Thyroid gland (tissue), 4 donors: ENCODE measurements at places on chromosomes 16 and 17. TPM values are rescaled to one million over a fixed set of nuclear protein-coding genes. Genes with fewer than 3 reads are reported as not detected.

DNA sequence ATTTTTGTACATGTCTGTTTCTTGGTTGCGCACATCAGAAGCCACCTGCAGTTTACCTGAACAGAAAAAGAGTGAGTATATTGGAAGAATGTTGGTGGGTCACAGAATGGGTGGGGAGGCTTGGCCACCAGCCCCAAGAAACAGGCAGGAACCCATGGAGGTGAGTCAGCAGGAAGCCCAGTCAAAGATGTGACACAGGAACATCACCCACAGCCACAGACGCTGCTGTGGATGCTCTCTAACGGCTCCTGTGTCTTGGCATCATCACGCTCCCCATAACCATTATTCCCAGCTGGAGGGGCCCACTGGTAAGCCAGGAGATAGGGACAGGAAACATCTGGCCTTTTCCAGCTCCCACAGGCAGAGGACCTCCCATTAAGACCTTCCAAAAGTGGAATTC, 94.0 kb upstream of the WSB1 start:
- no peaks in the 10 kb centered on the region for H3K36me3 ChIP-seq
- H3K27ac ChIP-seq = no peak overlapping the region
- H3K27me3 ChIP-seq = no peaks in the 10 kb centered on the region
- DNase-seq = no peak
- H3K4me1 ChIP-seq = no peaks in the 10 kb centered on the region
- no peak overlapping the region for H3K4me3 ChIP-seq

- no peak overlapping the region for H3K4me3 ChIP-seq
- H3K36me3 ChIP-seq = no peaks in the 10 kb centered on the region
- H3K27ac ChIP-seq = peak overlapping the region; percentile 77
- DNase-seq = no peak
- no peaks in the 10 kb centered on the region for H3K27me3 ChIP-seq
- peaks cover 39% of the 10 kb centered on the region for H3K4me1 ChIP-seq
These were observed 1.2 kb downstream of the PNPO start for GRCh38 chr17:47942568-47942967.

DNA sequence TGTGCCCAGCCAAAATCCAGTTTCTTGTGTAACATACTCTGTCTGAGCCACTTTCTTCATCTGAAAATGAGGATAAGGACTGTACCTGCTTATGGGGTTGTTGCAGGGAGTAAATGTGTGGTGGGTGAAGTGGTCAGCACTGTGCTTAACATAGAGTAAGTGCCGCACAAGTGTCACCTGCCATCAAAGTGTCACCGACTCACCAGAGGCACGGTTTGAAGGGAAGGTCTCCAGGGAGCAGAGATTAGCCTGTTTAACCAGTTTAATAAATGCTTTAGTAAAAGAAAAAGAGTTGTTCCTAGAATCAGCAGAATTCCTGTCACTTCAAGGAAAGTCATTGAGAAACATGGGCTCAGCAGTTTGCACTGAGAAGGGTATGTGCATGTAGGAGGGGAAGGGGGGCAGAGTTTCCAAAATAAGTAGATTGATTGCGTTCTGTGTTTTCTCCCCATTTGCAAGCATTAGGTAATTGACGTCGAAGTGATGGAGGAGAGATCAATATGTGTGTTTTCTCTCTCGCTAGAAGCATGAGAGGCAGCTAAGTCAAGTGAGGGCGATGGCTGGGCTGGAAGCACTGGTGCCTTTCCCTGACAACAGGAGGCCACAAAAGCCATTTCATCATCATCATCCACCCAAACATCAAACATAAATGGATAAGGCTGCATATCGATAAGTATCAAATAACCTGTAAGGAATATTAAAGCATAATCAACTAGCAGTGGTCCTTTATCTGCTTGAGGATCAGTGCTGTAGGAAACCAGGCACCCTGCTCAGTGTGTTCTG, 19.1 kb downstream of the FAM20A start:
- H3K27ac ChIP-seq = peak overlapping the region; percentile 81
- DNase-seq = peak; percentile 52
- peaks cover 53% of the 10 kb centered on the region for H3K4me1 ChIP-seq
- H3K27me3 ChIP-seq = no peaks in the 10 kb centered on the region

DNA sequence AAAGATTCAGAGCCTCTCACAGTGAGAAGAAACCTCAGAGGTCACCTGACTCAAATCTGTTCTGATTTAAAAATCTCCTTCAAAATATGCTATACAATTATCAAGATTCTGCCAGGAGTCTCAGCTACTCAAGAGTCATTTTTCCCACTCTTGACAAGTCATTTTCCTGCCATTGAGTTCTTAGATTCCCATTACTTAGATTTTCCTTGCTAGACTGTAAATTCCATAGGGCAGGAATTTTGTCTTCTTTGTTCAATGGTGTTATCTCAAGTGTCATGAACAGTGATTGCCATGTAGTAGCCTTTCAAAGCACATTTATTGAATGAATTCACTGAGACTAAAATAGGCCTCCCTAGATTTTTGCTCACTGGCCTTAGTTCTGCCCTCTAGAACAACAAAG, 95.9 kb downstream of the PCTP start:
- no peak overlapping the region for H3K4me3 ChIP-seq
- H3K4me1 ChIP-seq = peaks cover 5% of the 10 kb centered on the region
- no peaks in the 10 kb centered on the region for H3K36me3 ChIP-seq
- H3K27me3 ChIP-seq = no peaks in the 10 kb centered on the region
- no peak overlapping the region for H3K27ac ChIP-seq

- H3K4me1 ChIP-seq = no peaks in the 10 kb centered on the region
- no peak overlapping the region for H3K27ac ChIP-seq
- H3K27me3 ChIP-seq = no peaks in the 10 kb centered on the region
- H3K4me3 ChIP-seq = no peak overlapping the region
These were observed 8.3 kb upstream of the ZKSCAN2 start for GRCh38 chr16:25265968-25266367.

GRCh38 chr16:47694543-47694942, 233.4 kb downstream of the PHKB start:
- H3K27me3 ChIP-seq = no peaks in the 10 kb centered on the region
- no peak for DNase-seq
- H3K4me1 ChIP-seq = no peaks in the 10 kb centered on the region
- H3K36me3 ChIP-seq = peaks cover 39% of the 10 kb centered on the region
- no peak overlapping the region for H3K4me3 ChIP-seq
- H3K27ac ChIP-seq = no peak overlapping the region

GRCh38 chr16:47211218-47211617, 67.5 kb upstream of the NETO2 start:
- no peak for DNase-seq
- no peaks in the 10 kb centered on the region for H3K4me1 ChIP-seq
- no peaks in the 10 kb centered on the region for H3K27me3 ChIP-seq
- no peak overlapping the region for H3K4me3 ChIP-seq
- H3K36me3 ChIP-seq = no peaks in the 10 kb centered on the region

- DNase-seq = no peak
- H3K27ac ChIP-seq = no peak overlapping the region
- H3K36me3 ChIP-seq = no peaks in the 10 kb centered on the region
- H3K4me1 ChIP-seq = no peaks in the 10 kb centered on the region
- H3K27me3 ChIP-seq = no peaks in the 10 kb centered on the region
These were observed 387.2 kb downstream of the TMEM114 start for GRCh38 chr16:8203101-8203500.

DNA sequence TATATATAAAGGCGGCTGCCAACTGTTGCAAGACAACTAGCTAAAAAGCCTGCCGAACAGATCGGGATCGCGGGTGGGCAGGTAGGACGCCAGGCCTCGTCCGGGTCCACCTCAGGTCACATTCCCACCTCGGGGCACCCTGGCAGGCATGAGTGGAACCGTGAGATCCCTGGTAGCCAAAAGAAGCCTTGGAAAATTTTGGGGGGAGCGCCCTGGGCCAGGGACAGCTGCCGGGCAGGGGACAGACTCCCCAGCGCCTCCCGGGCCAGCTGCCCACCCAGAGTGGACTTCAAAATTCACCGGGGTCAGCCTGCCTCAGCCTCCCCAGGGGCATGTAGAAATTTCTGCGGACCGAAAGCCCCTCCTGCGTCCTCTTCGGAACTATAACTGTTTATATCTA, 760.9 kb downstream of the KCNJ18 start:
- no peaks in the 10 kb centered on the region for H3K4me1 ChIP-seq
- no peaks in the 10 kb centered on the region for H3K36me3 ChIP-seq
- no peak overlapping the region for H3K27ac ChIP-seq
- no peaks in the 10 kb centered on the region for H3K27me3 ChIP-seq
- no peak for DNase-seq

- no peak for DNase-seq
- H3K27ac ChIP-seq = no peak overlapping the region
- H3K4me1 ChIP-seq = peaks cover 31% of the 10 kb centered on the region
- H3K4me3 ChIP-seq = no peak overlapping the region
- H3K36me3 ChIP-seq = no peaks in the 10 kb centered on the region
These were observed 2.5 kb upstream of the CYB561 start for GRCh38 chr17:63448655-63449054.

DNA sequence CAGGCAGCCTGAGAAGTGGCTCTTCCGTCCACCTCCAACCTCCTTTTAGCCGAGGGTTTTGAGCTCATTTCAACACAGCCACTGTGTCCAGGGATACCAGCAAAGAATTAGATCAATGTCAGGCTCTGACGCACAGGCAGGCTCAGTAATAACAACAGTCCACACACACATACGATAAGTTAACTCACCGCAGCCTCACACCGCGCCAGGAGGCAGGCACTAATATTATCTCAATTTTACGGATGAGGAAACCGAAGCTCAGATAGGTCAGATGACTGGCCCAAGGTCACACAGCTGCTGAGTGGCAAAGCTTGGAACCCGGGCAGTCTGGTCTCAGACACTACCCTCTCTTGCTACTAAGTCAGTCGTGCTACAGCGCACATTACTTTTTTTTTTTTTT, 22.9 kb downstream of the ABR start:
- H3K27me3 ChIP-seq = no peaks in the 10 kb centered on the region
- DNase-seq = no peak
- no peaks in the 10 kb centered on the region for H3K36me3 ChIP-seq
- H3K4me1 ChIP-seq = no peaks in the 10 kb centered on the region

DNA sequence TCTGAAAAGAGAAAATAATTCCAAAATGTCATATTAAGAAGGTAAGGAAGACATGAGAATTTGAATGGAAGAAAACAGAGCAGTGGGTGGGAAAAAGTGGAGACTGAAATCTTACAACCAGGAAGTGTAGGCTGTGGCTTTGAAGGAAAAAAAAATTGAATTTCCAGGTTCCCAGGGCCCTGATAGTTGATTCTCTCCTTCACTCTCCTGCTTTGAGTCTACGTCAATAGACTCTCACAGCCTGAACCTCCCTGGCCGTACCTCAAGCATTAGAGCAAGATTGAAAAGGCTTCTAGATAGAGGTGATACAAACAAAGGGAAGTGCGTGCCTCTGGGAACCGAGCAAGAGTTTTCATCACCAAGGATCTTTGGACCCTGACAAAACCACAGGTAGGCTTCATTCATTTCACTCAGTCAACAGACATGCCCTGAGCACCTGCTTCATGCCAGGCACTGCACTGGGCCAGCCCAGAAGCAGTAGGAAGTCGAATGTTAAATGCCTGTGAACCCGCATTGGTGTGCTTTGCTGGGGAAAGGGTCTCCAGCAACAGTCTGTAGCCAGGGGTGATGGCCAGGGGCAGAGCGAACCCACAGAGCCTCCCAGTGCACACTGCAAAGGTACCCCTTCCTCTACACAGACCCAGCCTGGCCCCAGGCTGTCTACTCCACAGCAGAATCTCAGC, 163.9 kb downstream of the SLC39A11 start:
- no peak overlapping the region for H3K4me3 ChIP-seq
- no peaks in the 10 kb centered on the region for H3K36me3 ChIP-seq
- no peak for DNase-seq
- no peaks in the 10 kb centered on the region for H3K4me1 ChIP-seq
- H3K27ac ChIP-seq = no peak overlapping the region
- no peaks in the 10 kb centered on the region for H3K27me3 ChIP-seq

DNA sequence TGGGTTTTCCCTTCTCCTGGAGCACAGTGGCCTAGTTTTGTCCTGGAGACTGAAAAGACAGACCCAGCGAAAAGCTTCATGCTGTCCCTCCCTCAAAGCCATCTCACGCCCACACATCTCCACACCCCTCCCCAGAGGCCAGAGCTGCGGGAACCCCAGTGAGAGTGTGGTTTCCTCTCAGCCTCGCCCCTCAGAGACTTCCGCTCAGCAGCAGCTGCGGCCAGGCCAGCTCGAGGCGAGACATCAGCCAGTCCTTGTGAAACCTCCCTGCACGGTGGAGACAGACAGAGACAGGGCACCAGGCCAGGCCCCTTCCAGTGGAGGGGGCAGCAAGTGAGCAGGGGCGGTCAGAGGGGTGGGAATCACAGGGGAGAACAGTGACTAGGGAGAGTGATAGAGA, 77.0 kb upstream of the TNRC6C start:
- H3K4me3 ChIP-seq = no peak overlapping the region
- peak; percentile 45 for DNase-seq
- no peaks in the 10 kb centered on the region for H3K4me1 ChIP-seq
- H3K36me3 ChIP-seq = no peaks in the 10 kb centered on the region
- no peaks in the 10 kb centered on the region for H3K27me3 ChIP-seq

DNA sequence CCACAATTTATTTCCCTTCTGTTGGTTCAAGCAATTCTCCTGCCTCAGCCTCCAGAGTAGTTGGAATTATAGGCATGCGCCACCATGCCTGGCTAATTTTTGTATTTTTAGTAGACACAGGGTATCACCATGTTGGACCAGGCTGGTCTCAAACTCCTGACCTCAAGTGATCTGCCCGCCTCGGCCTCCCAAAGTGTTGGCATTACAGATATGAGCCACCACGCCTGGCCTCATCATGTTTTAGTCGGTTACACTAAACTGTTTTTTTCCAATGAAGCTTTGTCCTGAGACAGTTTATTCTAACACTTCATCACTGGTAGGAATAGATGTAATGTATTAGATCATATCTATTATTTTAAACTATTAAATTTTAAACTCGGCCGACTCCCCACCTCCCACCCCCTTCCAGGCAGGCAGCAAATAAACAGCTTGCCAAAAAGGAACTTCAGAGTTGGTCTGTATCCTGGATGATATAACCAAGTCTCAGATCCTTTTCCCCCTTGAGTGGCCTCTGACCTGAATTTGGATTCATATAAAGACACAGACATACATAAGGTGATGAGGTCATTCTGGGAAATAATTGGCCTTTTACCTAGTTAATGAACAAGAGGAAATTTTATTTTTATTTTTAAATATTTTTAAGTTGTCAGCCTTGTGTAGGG, 18.4 kb upstream of the CORO6 start:
- peaks cover 6% of the 10 kb centered on the region for H3K36me3 ChIP-seq
- no peak for DNase-seq
- no peaks in the 10 kb centered on the region for H3K27me3 ChIP-seq
- no peak overlapping the region for H3K4me3 ChIP-seq
- peaks cover 72% of the 10 kb centered on the region for H3K4me1 ChIP-seq
- H3K27ac ChIP-seq = peak overlapping the region; percentile 96

- no peaks in the 10 kb centered on the region for H3K36me3 ChIP-seq
- H3K27ac ChIP-seq = peak overlapping the region; percentile 38
- DNase-seq = peak; percentile 13
- no peak overlapping the region for H3K4me3 ChIP-seq
- peaks cover 35% of the 10 kb centered on the region for H3K4me1 ChIP-seq
These were observed 2.1 kb downstream of the CFAP20 start for GRCh38 chr16:58127033-58127556.

MT3 gene
- not detected for total RNA-seq

FAM20A gene
- 9.7 TPM for total RNA-seq

PHKG2 gene
- total RNA-seq = 52.8 TPM

CLDN6 gene
- total RNA-seq = not detected

CARHSP1 gene
- 56.3 TPM for total RNA-seq

RTN4RL1 gene
- 4.9 TPM for total RNA-seq

KRTAP9-7 gene
- total RNA-seq = not detected

ITGB3 gene
- total RNA-seq = 114 TPM

SPNS2 gene
- 8.2 TPM for total RNA-seq

KRTAP16-1 gene
- not detected for total RNA-seq
